ENCODE measurements at places on chromosomes 3 and 15.

GRCh38 chr15:93703092-93703739, 528.1 kb upstream of the MCTP2 start:
- no peak for DNase-seq

- DNase-seq = no peak
Measured at GRCh38 chr15:33068007-33068481, 126.5 kb downstream of the FMN1 start.

GRCh38 chr3:38006445-38006995, 15.9 kb downstream of the VILL start:
- DNase-seq = no peak

GRCh38 chr3:163601426-163601825, 1476.9 kb downstream of the SI start:
- DNase-seq = no peak

- no peak for DNase-seq
Measured at GRCh38 chr15:82847703-82848102, 38.3 kb downstream of the WHAMM start.

GRCh38 chr3:53843195-53844177, 2.7 kb downstream of the CHDH start:
- no peak for DNase-seq

DNA sequence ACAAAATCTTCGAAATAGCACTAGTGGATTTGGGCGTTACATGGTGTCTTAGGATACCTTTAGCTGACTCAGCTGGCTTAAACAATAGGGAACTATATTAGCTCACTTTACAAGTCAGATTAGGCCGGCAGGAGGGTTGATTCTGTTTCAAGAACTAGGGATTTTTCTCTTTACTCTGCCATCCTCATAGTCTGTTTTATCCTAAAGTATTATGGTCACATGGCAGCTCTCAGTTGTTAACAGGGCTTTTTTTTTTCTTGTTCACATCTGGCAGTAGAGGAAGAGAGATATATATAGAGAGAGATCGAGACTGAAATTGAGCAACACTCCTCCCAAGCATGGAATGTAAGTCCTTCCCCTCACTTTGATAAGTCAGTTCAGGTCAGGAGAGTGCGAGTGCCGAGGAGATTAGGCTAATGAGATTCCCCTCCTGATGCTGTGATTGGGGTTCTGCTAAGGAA, 32.9 kb downstream of the CHP1 start:
- no peak for DNase-seq

DNA sequence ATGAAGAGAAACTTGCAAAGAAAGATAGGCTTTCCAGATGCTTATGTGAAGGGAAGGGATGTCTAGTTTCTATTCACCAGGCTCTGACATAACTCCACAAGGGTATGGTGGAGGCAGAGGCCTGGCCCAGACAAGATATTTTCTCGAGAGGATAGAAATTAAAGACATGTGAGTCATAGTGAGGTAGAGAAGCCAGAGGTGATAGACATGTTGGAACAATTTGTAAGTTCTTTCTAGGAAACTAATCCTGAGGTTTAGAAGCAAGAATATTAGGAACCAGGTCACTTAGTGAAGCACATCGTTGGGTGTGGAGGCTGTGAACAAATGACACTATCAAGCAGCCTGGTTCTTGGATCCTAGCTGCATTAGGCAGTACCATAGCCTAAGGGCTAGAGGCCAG, 176.9 kb downstream of the BBX start:
- DNase-seq = no peak

All from CD4-positive, alpha-beta T cell treated with Interleukin-10 for 1 hour (primary cell).